HTR-8/SVneo (cell line): ENCODE measurements at places on chromosomes 7 and 10.

GRCh38 chr10:122480146-122480833 lies 18.9 kb downstream of the HTRA1 start:
- no peak for DNase-seq

DNA sequence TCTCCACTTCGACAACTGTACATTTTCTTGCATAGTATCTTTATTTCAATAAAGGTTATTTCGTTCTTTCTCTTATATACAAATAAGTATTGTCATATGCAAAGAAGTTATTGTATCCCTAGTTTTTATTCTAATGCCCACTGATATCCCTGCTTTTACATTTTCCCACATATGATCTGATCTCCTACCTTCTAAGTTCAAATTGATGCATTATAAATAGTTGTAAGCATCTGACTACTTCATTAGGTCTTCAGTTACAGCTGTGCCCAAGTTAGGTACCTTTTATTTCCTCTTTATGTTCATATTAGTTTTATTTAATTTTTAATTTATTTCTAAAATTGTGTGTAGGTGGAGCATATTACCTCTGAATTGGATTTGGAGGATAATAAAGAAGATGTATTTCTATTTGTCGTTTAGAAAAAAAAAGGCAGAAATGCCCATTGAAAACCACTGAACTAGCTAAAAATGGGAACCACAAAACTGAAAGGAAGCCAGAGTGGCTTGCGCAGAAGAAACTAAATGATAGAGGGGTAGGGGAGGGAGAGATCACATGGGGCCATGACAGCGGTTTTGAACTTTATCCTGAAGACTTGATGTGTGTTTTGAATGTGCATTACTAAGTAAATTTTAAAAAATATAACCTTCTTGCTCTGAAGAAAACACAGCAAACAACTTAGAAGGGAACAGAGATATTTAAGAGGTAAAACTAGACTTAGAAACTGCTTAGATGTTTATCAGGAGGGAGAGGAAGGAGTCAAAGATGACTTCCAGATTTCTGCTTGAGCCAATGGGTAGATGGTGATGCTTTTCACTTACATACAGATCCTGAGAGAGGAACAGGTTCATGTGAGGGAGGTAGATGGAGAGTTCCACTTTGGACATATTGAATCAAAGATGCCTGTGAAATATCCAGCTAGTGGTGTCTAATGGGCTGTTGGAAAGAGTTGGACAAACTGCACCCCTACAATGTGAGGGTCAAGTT lies 9.3 kb upstream of the ZC3HAV1L start:
- DNase-seq = no peak

DNA sequence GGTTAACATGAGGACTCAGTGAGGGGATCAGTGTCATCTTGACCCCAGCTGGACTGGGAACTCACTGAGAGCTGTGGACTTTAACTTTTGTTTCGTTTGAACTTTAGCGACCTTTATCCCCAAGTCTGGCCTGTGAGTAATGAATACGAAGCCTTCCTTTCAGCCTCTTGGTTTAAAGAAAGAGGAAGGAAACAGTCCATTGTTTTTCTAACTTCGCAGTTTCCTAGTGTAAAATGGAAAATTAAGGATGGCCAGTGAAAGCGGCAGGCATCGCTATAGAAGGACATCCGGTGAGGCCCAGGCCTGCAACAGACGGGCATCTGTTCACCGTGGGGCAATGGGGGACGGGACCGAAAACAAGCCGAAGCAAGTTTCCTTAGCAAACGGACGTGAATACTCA lies 44.1 kb upstream of the ADO start:
- DNase-seq = no peak

GRCh38 chr10:79262131-79262530 lies 85.1 kb upstream of the PPIF start:
- no peak for DNase-seq

DNA sequence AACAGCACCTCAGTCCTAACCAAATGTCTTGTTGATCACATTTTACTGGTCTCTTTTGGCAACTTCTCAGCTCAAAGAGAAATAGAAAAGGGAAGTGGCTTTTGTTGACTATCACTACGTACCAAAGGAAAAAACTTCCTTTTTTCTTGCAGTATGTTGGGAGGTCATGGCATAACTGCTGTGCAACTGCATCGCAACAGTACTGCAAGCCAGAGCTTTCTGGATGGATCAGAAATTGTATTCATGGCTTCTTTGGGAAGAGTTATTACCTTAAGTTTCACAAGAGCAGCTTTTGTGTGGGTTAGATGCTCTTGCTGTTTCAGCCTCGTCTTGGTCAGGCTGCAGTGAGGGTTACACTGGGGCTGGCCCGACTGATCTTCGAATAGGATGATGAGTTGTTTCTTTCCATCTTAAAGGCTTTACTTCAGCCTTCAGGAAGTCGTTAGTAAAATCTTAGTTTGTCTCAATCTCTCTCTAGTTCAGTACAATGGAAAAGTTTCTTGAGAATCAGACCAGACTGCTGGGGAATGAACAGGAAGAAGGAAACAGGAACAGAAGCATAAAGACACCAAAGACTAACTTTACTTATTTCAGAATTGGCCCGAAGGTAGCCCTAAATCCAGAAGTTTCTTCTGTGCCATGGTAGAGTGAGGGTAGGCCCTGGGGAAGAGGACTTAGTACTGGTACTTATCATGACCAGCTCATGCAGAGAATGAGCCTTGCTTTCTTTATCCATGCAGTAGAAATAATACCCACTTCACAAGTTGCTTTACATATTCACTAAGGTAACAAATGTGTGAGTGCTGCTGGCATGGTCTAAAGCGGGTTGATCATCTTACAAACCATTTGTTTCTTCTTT lies 153.6 kb downstream of the CELF2 start:
- DNase-seq = no peak
